Femur (tissue), 1 donor: ENCODE measurements at places on chromosomes 1 and 21.

GRCh38 chr1:229161740-229162139 is 109.2 kb upstream of the RAB4A start:
- no peak for DNase-seq

- no peak for DNase-seq
Measured at GRCh38 chr1:54806931-54807611, 5.9 kb upstream of the TTC22 start.

- no peak for DNase-seq
Measured at GRCh38 chr1:83511146-83511726, 487.7 kb downstream of the TTLL7 start.

- no peak for DNase-seq
Measured at GRCh38 chr21:42279341-42279871, 35.8 kb downstream of the TFF3 start.

DNA sequence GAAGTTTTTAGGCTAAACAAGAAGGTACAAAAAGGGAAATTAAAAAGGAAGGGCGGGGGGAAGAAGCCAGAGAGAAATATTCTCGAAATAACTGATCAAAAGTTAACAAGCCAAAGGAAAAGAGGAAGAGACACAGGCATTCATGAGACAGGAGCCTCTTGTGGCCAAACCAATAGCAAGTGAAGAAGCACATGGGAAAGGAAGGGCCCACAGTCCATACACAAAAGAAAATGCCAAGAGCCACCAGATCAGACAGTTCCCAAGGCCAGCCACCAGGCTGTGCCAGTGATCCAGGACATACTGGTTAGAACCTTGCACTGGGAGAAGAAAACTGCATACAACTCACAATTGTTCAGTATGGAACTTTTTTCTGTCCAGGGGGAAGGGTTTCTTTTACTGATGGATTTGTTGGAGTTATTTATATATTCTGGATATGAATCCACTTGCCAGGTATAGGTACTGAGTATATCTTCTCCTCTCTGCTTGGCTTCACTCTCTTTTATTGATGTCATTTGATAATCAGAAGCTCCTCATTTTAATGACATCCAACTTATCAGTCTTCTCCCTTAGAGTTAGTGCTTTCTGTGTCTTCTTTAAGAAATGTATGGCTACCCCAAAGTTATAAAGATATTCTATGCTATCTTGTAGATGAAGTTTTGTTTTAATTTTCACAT is 76.8 kb downstream of the CD46 start:
- peak; percentile 73 for DNase-seq

- peak; percentile 94 for DNase-seq
Measured at GRCh38 chr1:45583666-45584350, at the start of gene NASP. TSS of gene NASP (plus strand) at chr1:45584041. CDS start at chr1:45584147, 106 bp downstream.

- peak; percentile 1 for DNase-seq
Measured at GRCh38 chr1:230273141-230273710, 152.9 kb downstream of the PGBD5 start.

DNA sequence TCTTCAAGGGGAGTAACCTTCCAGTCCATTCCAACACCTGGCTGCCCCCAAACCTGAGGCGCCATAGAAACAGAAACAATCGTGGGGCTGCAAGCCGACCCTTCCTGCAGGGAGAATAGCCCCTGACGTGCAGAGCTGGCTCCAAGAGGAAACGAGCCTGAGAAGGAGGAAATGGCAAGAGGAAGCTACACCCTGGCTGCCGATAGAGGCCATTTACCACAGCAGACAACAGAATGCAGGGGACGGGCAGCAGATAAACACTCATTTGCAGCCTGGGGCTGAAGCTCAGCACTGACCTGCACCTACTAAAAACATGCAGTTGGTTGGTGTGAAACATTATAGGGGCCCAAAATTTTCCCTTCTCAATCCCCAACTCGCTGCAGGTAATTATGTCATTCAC is 8.7 kb upstream of the TDRD10 start:
- peak; percentile 51 for DNase-seq

DNA sequence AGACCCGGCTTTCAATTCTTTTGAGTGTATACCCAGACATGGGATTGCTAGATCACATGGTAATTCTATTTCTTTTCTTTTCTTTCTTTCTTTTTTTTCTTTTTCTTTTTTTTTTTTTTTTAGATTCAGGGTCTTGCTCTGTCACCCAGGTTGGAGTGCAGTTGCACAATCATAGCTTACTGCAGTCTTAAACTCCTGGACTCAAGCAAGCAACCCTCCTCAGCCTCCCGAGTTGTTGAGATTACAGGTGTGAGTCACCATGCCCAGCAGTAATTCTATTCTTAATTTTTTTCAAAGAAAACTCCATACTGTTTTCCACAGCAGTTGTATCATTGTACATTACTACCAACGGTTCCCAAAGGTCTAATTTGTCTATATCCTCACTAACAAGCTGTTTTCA is 13.5 kb upstream of the RNF186 start:
- no peak for DNase-seq

- DNase-seq, result no peak
Measured at GRCh38 chr21:16069178-16070112, 339.7 kb downstream of the USP25 start.

GRCh38 chr1:115544131-115544530 is 97.6 kb upstream of the VANGL1 start:
- no peak for DNase-seq

DNA sequence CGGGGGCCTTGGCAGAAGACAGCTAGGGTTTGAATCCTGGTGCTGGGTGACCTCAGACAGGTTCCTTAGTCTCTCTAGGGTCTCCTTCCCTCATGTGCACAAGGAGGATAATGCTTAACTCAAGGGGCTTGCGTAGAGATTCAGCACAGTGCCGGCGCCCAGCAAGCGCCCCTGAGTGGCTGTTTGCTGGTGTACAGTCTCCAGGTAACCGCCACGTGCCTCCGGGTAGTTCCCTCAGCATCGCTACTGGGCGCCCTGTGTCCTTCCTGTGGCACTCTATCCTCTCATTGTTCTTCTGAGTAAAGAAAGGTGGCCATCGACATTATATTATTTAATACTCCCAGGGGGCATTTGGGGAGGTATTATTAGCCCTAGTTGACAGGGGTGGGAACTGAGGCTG is 80.9 kb downstream of the NENF start:
- no peak for DNase-seq

DNA sequence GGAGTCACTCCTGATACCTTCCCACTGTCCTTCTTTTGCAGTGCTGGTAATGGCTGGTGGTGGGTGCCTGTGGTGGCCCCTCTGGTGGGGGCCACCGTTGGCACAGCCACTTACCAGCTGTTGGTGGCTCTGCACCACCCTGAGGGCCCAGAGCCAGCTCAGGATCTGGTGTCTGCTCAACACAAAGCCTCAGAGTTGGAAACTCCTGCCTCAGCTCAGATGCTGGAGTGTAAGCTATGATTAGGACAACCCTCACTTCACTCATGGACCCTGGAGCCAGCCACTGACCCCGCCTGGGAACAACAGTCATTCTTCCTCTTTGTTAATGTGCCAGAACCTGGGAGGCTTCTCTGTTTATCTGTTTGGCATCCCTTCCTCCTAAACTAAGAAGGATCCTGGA is 1.1 kb upstream of the ATP8B2 start:
- peak; percentile 49 for DNase-seq

DNA sequence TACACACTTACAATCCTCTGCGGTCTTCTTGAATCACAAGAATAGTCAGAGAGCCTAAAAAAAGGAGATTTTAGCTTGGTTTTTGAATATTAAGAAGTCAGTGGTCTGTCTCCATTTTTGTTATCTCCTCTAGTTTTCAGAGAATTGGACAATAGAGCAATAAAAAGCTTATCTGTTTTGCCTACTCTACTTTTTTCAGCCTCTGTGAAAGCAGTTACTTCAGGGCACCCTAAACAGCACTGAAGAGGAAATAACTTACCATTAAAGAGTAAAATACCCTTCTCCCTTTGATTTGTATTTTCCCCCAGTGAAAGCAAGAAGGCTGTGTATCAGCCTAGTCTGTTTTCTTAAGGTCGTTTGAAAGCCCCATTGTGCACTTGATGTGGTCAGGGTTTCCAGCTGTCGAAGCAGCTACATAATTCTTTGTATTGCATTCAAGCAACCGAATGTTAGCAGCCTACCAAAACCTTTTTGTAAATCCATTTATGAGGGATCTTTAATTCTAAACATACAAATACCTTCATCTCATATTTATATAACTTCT is 1.0 kb downstream of the NTMT2 start:
- DNase-seq, result no peak

GRCh38 chr1:2509589-2509988 is 16.8 kb downstream of the PANK4 start:
- no peak for DNase-seq

DNA sequence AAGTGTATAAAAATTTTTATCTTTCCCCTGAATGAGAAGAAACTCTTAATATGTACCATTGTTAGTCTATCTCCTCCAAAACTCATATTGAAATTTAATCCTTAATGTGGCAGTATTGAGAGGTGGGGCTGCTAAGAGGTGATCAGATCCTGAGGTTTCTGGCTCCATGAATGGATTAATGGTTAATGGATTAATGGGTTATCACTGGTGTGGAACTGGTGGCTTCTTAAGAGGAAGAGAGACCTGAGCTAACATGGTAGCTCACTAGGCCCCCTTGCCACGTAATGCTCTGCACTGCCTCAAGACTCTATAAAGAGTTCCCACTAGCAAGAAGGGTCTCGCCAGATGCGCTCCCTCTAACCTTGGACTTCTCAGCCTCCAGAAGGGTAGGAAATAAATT is 70.6 kb upstream of the ZBTB18 start:
- no peak for DNase-seq

GRCh38 chr1:93598861-93599439 is 82.7 kb downstream of the BCAR3 start:
- no peak for DNase-seq

DNA sequence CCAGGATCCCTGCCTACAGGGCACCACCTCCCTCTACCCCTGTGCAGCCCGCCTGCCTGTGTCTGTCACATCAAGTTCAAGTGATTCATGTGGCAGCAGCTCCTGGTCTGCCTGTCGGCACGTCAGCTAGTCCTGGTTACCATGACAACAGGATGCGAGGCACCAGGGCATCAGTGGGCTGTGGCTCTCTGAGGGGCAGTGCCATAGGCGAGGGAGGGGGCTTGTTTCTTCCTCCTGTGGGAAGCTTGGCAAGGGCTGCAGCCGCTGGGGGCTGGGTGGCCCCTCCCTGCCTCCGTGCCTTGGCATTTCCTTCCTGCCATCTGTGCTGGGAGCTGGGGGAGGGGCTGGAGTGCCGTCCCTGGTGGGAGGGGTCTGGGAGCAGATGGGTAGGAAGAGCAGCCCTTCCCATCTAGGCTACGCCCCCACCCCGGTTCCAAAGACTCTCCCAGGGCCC is 43.1 kb downstream of the FOXO6 start:
- peak; percentile 80 for DNase-seq

DNA sequence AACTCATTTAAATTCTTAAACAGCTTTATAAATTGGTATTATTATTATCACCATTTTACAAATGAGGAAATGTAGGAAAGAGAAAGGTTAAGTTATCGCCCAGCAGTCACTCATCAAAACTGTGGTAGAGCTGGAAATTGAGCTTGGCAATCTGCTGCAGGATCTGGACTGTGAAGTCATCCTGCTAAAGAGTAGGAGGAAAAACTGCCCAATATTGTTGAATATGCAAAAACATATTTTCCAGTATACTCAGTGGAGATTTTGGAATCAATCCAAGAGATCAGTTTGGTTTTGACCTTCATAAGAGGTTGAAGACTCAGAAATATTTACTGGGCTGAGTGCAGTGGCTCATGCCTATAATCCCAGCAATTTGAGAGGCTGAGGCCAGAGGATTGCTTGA is 16.9 kb upstream of the RC3H1 start:
- DNase-seq, result no peak

- DNase-seq, result no peak
Measured at GRCh38 chr1:54853096-54853792, 33.8 kb downstream of the DHCR24 start.

- DNase-seq, result no peak
Measured at GRCh38 chr1:204576422-204576821, 60.2 kb downstream of the MDM4 start.

- no peak for DNase-seq
Measured at GRCh38 chr1:27928216-27928954, 6.4 kb upstream of the SMPDL3B start.

DNA sequence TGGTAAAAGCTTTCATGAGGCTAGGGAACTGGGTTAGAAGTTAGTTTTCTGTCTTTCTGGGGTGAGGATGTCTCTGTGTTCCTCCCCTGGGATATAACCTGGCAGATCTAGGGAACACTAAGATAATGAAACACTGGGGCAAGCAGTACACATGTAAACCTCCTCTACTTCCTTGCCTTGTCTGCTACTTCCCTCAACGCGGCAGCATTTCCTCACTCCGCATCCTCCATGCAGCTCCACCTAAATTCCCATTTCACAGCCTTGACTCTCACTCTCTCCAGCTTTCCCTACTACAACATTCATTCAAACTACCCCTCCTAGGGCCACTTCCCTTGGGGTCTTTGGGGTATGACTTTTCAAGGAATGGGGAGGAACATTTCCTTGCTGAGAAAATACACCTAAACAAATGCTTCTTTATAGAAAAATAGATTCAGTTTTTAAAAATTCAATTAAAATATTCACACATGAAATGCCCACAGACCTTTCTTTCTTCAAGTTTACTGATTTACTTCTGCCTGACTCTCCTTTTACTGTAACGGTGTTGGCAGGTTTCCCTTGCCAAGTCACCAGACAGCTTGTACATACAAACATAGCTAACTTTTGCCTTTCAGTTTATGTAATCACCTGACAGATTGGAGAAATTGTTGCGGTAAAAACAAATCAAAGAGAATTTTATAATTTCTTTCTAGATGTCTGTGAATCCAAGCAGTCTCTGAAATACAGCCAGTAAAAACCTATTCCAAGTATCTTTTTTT is 90.1 kb downstream of the TNFSF18 start:
- DNase-seq, result no peak

DNA sequence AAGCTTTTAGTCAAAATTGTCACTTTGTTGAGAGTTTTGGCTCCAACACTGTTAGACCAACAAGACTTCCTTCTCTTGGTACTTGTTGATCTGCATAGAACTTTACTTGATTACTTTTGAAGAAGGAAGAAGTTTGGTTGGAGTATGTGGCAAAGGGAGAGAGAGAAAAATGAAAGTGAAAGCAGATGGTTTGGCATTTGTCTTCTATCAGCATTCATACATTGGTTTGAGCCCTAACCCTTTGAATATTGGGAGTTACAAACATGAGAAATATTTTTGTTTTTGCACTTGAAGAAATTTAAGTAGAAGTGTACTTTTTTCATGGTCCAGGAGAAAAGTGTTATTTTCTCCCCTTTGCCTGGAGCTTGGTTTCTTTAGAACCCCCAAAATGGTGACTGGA is 169.8 kb downstream of the ADGRL4 start:
- no peak for DNase-seq

- no peak for DNase-seq
Measured at GRCh38 chr1:39694026-39694425, 2.8 kb upstream of the HPCAL4 start.

DNA sequence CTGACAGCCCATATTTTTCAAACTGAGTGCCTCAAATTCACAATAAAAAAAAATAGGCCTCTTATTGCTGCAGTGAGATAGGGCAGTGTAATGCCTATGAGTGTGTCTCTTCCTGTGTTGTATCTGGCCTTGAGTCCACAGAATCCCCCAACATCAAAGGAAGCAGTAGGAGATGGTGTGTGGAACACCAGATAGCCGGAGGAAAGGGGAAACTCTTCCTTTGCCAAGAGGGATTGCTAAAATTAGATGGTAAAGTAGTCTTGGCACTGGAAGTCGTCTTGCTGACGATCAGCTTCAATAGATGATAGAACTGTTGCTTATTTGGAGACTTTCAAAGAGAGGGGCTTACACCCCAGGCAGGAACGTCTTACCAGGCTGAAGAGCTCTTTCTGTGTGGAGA is 51.8 kb downstream of the RUNX1 start:
- no peak for DNase-seq
